MCF 10A (cell line): ENCODE measurements at places on chromosomes 2 and 18. TPM values are rescaled to one million over a fixed set of nuclear protein-coding genes. Genes with fewer than 3 reads are reported as not detected.
A peak's percentile ranks its signal among the peaks of the same experiment; 100 is the strongest.

DNA sequence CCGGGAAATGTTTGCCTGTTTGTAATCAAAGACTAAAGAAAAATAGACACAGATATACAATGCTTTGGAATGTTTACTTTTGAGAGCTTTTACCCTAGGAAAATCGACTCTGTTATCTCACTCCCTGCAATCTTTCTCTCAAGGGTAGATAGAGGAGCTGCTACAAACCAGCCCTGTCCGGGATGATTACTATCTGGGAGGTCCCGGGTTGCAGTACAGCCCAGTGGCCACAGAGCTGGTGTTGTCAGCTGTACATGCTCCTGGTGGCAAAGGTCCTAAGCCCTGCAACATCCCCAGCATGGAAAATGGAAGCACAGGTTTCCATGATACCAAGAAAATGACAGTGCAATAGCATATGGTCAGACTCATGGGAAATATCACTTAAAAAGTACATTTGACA lies 570.5 kb upstream of the SOX11 start:
- DNase-seq: no peak

- DNase-seq: no peak
Observed at GRCh38 chr2:96841701-96842495, 1.9 kb downstream of the ANKRD23 start.

- DNase-seq: no peak
Observed at GRCh38 chr2:46802665-46803546, 112.7 kb downstream of the MCFD2 start.

The B4GALT6 gene
- 6.0 and 14.5 TPM in 2 replicates for total RNA-seq

- no peak for DNase-seq
Observed at GRCh38 chr2:19189391-19189790, 169.0 kb downstream of the OSR1 start.

- peak; percentile 15 for DNase-seq
Observed at GRCh38 chr2:204561771-204562170, 16.5 kb downstream of the PARD3B start.

The STPG4 gene
- total RNA-seq: 0.83 TPM in 1 of 2 replicates, not detected in the other

The SCYGR4 gene
- not detected in 2 replicates for total RNA-seq

GRCh38 chr2:185291035-185291647 lies 447.5 kb upstream of the FSIP2 start:
- peak; percentile 71 for DNase-seq

GRCh38 chr2:97774425-97774824 lies 61.0 kb downstream of the ZAP70 start:
- DNase-seq: peak; percentile 19

DNA sequence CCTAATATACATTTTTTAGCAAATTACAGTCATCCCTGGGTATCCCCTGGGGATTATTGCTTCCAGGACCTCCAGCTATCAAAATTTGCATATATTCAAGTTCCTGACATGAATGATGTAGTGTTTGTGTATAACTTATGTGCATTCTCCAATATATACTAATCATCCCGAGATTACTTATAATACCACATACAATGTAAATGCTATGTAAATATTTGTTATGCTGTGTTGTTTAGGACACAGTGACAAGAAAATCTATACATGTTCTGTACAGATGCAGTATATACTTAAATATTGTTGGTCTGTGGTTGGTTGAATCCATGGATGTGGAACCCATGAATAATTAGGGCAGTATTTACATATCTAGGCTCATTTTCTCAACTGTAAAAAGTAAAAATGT lies 1060.3 kb downstream of the DSC3 start:
- DNase-seq: no peak
